ENCODE measurements at places on chromosomes 5 and 9.

DNA sequence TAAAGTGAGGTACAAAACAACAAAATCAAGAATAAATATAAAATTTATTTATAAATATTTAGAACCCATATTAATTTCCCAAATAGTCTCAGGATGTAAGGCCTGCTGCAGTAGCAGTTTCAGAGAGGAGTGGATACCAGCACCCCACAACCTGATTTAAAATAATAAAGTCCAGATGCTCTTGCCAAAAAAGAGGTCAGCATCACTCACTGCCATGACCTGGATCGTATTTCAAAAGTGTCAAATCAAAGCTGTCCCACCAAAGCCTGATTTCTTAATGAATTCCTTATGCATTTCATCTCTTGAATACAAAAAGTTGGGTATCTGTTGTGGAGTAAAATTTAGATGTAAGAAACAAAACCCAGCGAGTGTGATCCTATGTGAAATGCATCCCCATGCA, 58.0 kb upstream of the ROR2 start:
- DNase-seq = no peak

DNA sequence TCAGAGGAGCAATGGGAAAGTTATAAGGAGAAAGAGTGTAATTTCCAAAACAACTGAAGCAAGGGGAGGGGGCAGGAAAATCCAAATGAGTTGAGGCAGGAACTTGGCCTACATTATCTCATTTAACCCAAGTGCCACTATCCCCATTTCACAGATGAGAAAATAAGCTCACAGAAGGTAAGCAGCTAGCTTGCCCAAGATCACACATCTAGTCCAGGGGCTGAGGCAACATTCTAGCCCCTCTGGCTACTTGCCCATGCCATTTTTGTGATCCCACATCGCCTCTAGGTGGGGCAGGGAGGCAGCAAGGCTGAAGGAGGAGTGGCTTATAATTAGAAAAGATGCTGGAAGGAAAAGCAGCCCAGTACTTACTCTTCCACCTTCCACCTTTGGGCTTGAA, 2.6 kb upstream of the PSIP1 start:
- no peak for DNase-seq

DNA sequence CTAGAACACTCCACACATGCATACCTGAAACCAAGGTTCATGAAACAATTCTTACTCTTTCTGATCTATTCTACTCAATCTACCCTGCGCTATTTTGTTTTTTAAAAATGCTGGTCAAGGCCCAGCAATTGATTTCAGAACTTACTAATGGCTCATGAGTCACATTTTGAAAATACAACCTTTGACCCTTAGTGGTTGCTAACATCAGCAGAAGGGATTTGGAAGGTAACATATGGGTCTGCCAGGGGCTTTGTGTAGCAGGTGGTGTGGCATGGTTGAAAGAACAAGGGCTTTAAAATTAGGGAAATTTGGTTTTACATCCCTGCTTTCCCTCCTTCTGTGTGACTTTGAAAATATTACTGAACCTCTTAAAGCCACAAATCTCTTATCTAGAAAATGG, 101.4 kb downstream of the ATG10 start:
- peak; percentile 2 for DNase-seq

GRCh38 chr5:96481009-96481786, 48.1 kb upstream of the PCSK1 start:
- DNase-seq = no peak

DNA sequence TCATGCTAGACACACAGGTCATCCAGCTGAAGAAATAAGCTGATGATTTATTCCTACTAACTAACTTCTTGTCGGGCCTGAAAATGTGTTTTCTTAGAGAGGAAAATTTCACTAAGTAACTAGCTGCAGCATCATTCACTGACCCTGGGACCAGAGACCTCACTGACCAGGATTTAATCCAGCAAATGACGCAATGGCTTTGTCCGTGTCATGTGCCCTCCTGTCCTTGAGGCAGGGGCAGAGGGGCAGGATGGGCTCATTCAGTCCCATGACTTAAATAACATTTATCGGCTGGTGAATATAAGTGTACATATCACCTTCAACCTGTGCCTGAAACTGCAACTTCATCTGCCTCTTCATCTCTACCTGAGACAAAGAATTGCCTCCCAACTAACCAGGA, 154.8 kb downstream of the SEMA5A start:
- no peak for DNase-seq

GRCh38 chr5:92552206-92553160, 1028.5 kb downstream of the NR2F1-AS1 start:
- peak; percentile 99 for DNase-seq

GRCh38 chr5:39340506-39340905, 23.8 kb downstream of the C9 start:
- DNase-seq = no peak

- DNase-seq = no peak
These were observed 72.4 kb downstream of the NNT start for GRCh38 chr5:43675357-43675756.

DNA sequence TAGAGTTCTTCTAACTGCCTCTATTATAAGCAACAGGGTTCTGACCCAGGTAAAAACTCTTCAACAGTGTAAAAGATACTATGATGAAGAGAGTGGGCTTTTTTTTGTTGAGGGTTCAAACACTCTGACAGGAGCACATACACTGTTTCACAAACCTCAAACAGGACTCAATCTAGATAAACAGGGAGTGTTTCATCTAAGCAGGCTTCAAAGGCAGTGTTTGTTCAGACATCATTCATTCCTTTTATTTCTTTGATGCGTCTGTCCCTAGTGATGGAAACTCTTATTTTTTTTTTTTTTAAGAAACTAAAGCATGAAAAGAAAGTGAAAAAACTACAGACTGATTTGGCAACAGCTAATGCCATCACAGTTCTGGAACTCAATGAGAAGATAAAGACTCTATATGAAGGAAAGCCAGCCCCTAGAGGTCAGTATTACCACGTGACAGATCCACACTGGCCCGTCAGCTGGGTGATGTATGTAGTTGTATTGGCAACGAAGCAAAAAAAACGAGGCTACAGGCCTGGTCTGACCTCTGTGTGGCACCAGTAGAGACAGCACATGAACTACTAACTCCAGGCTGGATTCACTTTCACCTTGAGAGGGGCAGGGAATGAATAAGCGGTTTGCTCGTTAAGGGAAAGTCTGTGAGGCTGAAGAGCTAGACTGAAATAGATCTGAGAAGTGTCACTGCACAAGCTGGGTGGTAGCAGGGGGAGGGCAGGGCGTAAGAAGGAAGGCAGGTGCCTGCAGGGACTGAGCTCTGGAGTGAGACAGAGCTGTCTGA, 172.2 kb downstream of the CCDC192 start:
- no peak for DNase-seq

DNA sequence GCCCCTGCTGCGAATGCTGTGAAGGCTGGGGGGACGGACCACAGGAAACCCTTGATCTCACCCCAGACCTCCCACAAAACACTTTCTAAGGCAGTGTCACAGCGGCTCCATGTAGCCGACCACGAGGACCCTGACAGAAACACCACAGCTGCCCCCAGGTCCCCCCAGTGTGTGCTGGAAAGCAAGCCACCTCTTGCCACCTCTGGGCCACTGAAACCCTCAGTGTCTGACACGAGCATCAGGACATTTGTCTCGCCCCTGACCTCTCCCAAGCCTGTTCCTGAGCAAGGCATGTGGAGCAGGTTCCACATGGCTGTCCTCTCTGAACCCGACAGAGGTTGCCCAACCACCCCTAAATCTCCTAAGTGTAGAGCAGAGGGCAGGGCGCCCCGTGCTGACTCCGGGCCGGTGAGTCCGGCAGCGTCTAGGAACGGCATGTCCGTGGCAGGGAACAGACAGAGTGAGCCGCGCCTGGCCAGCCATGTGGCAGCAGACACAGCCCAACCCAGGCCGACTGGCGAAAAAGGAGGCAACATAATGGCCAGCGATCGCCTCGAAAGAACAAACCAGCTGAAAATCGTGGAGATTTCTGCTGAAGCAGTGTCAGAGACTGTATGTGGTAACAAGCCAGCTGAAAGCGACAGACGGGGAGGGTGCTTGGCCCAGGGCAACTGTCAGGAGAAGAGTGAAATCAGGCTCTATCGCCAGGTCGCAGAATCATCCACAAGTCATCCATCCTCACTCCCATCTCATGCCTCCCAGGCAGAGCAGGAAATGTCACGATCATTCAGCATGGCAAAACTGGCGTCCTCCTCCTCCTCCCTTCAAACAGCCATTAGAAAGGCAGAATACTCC, 84.7 kb downstream of the GOLPH3 start:
- DNase-seq = no peak

- no peak for DNase-seq
These were observed 1.3 kb downstream of the EEIG1 start for GRCh38 chr9:127979333-127980059.

DNA sequence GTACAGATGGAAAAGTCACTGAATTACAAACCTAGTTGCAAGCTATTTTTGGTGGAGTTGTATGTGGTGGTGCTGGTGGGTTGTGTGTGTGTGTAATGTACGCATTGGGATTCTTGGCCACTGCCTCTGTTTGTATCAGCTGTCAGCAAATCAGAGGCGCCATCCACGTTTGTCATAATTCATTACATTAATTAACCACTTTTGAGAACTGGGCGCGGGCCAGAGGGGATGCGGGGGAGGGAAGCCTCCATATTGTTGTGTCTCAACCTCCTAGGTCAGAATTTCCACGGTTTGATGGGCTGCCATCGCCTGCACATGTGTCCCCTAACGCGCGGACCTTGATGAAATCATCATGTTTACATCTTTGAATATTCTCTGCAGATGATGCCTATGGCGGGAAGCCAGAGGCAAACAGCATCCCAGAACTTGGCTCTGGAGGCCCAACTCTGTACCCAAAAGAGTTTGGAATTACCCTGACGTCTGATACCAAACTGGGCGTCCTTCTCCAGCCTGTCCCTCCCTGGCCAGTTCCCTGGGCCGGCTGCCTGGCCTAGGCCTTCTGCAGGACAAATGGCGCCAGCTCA, 54.9 kb downstream of the FGF18 start:
- DNase-seq = no peak

DNA sequence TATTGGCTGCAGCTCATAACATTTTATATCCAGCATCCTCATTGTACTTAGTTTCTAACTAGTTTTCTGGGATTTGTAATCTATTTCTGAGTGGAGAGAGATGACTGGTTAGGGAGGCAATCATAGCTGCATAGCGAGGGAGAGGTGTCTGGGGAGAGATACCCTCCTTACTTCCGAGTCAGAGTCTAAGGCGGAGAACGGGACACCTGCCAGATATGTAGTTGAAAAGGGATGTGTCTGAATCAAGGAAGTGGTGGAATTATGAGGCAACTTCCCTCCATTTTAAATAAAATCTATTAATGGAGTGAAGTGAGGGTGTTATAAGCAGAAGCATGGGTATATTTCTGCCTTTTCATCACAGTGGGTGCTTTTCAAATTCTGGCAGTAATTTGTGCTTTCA, 126.5 kb downstream of the MAST4 start:
- DNase-seq = no peak

GRCh38 chr5:177432839-177433657, 6.6 kb downstream of the GRK6 start:
- no peak for DNase-seq

DNA sequence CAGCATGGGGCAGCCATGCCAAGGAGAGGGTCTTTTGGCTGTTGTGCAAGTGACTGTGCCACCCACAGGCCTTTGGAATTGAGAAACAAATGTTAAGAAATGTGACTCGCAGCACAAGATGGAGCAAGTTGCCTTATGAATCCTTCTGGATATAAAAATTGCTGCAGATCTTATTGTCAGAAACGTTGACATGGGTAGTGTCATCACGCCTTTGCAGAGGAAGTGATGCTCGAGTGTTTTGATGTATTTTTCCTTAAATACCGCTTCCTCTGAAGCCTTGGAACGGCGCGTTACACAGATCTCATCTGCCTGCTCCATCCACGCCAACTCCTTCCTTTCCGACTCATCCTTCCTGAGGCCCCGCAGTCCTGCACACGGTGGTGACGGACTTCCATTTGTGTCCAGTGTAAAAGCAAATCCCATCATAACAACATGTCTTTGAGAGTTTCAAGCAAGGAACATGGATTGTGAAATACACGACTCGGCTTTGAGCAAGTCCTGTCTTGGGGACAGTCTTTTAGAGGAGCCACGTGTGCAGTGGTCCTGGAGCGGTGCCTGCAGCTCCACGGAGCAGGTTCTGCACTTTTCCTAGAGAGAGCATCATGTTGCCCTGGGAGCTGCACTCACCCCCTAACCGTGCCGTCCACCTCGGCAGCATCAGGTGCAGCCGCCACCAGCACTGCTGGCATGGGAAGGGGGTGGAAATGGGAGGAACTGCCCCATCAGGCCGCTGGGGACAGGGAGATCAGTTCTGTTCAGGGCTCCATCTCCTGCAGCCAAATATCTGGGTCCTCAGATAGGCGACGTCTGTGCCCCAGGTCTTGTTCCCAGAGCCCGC, 15.1 kb downstream of the ROPN1L start:
- no peak for DNase-seq

All from non-pigmented ciliary epithelial cell (primary cell).